Activated naive CD8-positive, alpha-beta T cell treated with anti-CD3 and anti-CD28 coated beads, Interleukin-2, amount 10 ng/mL, durations not matched to agents 7 days and 5 days (primary cell): ENCODE measurements at places on chromosomes 16 and 17. TPM values are rescaled to one million over a fixed set of nuclear protein-coding genes. Genes with fewer than 3 reads are reported as not detected.
A peak's percentile ranks its signal among the peaks of the same experiment; 100 is the strongest.

Gene RAMP2
- total RNA-seq = not detected

Gene CACNG5
- total RNA-seq = not detected

Gene C16orf54
- 84.2 TPM for total RNA-seq

Gene AURKB
- total RNA-seq = 128 TPM

Gene C16orf87
- total RNA-seq = 8.8 TPM

Gene NUTF2
- total RNA-seq = 88.4 TPM

Gene CD300E
- total RNA-seq = not detected

Gene TP53TG3C
- total RNA-seq = not detected

Gene PITPNC1
- total RNA-seq = 100 TPM

GRCh38 chr16:23368469-23368868 is 66.4 kb downstream of the SCNN1B start:
- no peak for DNase-seq

DNA sequence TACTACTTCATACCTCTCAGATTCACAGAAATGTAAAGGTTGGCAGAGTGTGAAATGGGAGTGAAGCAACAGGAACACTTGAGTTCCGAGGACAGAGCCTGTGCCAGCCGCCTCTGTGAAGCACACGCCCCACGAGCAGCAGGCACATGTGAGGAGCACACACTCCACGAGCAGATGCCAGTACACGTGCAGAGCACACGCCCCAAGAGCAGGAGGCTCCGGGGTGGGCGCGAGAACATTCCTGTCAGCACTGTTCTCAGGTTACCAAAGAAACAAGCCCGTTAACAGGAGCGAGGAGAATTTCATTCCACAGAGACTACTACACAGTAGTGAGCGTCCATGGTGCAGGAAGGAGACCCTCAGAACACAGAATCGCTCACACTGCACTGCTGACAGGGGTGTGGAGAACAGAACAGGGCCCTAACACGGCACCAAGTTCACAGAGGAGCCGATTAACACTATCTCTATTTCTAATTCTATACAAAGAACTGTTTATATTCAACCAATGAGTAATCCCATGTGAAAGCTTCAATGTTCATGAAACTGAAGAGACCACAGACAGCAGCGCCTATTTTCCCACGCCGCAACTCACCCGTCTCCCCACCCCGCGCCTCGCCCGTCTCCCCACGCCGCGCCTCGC is 40.1 kb downstream of the KLHDC4 start:
- DNase-seq = no peak

GRCh38 chr17:73318836-73319235 is 7.0 kb upstream of the CDC42EP4 start:
- DNase-seq = no peak

DNA sequence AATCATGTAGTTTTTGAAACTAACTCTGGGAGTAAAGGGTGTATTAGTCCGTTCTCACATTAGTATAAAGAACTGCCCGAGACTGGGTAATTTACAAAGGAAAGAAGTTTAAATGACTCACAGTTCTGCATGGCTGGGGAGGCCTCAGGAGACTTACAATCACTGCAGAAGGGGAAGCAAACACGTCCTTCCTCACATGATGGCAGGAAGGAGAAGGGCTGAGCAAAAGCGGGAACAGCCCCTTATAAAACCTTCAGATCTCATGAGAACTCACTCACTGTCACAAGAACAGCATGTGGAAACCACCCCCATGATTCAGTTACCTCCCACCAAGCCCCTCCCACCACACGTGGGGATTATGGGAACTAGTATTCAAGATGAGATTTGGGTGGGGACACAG is 256.5 kb upstream of the TNRC6C start:
- no peak for DNase-seq

GRCh38 chr17:9272501-9273200 is 251.3 kb downstream of the NTN1 start:
- no peak for DNase-seq

GRCh38 chr17:58394534-58395223 is 22.7 kb downstream of the RNF43 start:
- no peak for DNase-seq

- DNase-seq = no peak
Measured at GRCh38 chr16:85978291-85978775, 79.4 kb downstream of the IRF8 start.

DNA sequence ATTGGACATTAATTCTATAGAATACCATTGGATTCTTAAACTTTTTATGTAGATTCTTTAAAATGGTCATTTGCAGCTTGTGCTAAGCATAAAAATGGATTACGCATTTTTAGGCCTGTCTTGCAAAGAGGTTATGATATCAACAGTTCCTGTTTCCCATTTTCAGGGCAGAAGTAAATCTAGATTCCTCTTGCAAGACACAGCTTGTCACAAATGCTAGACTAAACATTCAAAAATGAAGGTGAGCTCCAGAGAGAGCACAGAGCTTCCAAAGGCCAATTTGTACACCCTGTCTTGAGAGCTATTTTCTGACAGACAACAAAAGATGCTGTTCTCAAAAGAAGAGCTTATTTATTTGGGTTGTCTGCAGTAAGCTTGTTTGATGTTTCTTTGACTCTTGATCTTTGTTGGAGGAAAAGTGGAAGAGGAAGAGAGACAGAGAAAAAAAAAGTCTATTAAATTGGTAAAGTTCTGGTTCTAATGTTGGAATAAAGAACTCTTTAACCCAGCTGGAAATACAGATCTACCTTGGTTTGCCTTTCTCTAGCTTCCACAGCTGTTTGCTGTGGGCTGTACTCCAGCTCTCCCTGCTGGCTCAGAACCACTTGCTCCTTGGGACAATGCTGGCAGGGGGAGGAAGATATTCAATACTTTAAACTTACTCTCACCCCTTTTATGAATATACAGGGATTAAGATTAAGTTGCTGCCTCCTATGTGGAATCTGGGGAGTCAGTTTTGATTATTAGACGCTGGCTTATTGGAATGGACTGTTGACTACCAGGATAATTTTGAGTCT is 651.8 kb downstream of the CDH11 start:
- no peak for DNase-seq

- no peak for DNase-seq
Measured at GRCh38 chr17:1999557-2000251, 25.4 kb downstream of the RTN4RL1 start.

GRCh38 chr16:1863681-1864460 is 8.1 kb downstream of the MEIOB start:
- DNase-seq = no peak

DNA sequence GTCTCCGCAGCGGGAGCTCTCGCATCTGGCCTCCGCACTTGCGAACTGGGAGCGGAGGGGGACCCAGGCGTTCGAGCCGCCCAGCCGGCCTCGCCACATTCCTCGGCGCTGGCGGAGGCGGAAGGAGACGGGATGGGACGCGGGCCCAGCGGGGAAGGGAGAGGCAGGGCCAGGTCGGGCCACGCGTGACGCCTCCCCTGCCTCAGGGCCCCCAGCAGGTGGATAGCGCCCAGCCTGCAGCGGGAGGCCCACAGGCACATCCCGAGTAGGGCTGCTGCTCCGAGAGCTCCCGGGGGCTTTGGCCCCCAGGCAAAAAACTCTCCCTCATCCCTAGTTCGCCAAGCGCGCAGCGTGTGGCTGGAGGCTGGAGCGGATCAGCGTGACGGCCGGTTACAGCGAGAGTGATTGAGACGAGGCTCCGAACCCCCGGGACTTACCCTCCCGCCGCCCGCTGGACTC is 800 bp downstream of the PLEKHH3 start:
- DNase-seq = peak; percentile 64

DNA sequence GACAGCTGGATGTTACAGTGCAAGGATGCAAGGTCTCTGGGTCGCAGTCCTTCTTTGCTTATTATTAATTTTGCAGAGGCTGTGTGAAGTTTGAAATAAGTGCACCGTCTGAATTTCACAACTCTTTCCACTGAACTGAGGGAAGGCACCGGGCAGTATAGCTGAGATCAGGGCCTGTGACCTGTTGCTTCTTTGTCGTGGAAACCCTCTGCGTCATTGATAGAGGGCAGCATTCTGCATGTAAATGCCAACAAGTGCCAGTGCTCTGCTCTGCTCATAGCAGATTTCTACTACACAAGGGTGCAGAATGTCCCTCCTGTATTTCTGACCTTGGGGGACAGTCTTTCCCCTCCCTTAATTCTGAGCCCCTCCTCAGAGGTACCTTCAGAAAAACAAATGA is 26.0 kb downstream of the CD300LF start:
- no peak for DNase-seq

DNA sequence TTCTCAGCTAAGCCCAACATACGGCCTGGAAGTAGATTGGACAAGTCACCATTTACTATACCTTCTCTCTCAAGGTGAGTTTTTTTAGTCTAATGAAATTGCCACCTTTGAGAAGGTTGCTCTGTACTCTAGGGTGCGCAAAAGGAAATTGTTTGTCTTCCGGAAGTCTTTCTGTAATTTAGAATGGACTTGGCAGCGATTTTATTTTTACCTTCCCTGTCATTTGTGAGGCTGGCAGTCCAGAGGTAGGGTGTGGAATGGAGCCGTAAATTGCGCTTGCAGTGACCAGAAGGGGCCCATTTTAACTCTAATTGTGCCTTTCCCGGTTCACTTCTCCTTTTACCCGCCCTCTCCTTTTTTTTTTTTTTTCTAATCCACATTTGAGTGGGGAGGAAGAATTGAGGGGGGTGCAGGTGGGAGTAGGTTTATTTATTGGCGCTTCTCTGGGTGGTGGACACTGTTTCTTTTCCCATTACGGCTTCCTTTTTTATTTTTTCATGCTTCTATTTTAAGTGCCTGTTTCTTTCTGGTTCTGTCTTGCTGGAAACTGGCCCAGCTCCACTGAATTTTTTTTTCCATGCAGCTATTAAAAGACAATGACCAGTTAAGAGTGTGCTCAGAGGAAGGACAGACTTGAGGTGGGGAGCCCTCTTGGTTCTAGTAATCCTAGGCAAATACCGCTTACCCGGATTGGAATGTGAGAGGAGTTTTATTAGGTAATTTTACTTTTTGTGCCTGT is 89.7 kb upstream of the CLEC18A start:
- no peak for DNase-seq

DNA sequence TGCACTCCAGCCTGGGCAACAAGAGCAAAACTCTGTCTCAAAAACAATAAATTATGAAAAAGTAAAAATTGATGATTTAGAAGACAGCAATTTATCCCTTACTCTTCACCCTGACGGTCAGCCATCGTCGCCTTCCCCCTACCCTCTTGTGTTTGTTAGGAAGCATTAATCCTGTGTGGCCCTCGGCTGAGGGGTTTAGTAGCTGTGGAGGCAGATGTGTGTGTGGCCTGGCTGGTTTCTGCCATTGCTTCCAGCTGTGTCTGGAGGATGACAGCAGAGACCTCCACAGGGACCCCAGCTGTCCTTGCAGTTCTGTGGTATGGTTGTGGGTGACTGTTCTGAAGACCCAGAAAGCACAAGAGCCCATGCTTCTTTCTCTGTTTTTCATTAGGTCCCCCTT is 25.9 kb downstream of the DBNDD1 start:
- no peak for DNase-seq

- DNase-seq = no peak
Measured at GRCh38 chr16:58022601-58023371, 2.8 kb upstream of the MMP15 start.

DNA sequence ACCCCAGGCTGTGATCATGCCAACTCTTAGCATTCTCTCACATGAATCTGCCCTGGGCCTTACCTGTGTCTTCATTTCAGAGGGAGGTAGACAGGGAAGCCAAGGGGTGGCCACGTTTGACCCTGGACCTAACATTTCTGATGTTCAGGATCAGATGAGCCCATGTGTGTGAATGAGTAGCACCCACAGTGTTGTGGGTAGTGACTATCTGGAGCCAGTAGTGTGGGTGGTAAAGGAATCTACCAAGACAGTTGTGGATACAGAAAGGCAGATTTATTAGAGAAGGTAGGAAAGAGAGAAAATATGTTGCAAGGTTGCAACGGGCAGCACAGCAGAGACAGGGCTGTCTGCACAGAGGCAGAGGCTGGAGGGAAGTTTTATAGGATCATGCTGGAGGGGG is 60.5 kb downstream of the TK2 start:
- no peak for DNase-seq

DNA sequence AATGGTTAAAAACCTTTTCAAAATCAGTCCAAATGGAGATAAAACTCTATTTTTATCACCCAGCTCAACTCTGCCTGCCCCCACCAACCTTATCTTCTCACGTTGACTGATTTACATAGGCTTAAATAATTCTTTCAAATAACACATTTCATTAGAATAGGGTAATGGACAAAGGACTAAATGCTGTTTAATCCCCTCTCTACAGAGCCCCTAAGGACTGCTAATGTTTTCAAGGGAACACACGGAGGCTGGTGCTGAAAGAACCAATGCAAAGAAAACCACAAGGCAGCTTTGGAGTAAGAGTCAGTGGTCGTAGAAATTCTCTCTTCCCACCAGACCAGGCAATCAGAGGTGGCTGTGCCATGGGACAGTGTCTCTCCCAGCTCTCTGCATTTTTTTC is 445.7 kb upstream of the MAF start:
- DNase-seq = no peak

DNA sequence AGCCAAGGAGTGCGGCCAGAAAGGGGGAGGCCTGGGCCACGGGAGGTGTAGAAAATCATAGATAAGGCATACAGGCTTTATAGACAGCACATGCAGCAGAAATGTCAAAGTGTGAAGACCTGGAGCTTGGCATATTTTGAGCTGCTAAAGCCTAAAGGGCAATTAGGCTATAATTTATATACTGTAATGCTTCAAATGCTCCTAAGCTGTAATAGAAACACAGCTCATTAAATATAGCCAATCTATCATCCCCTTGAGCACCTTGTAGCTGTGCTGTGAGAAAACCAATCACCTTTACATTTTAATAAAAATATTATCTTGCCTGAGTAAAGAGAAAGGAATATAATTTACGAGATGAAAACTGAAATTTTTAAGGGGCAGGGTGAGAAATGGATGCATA is 97.9 kb upstream of the NOG start:
- no peak for DNase-seq

DNA sequence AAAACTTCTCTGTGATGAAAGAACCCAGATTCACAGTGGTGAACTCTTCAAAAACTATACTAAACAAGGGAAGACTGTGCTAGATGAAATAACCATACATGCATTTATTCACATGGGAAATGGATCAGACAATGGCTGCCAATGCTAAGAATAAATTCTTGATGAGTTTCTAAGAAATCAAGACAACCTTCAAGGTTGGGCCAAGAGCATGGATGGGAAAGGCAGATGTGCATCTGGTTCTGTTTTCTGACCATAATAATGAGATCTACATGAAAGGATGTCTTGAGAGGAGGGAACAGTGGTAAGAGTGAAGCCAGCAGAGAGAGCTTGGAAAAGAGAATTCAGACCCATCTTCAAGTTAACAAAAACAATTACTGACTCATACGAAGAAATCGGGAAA is 31.4 kb downstream of the ANKRD11 start:
- no peak for DNase-seq

DNA sequence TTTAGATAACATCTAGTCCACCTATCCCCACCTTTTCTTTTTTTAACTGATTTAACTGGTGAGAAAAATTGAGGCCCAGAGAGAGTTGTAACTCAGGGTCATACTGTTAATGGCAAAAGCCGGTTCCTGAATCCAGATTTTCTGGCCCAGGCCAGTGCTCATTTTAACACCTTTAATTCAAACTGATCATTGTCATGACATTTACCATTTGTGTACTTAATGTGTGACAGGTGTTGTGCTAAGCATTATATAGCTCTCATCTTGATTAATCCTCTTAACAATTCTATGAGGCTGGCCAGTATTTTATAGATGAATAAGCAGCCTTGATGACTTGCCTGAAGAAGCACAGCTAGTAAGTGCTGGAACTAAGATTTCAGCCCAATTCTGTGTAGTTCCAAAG is 14.4 kb downstream of the RHOT1 start:
- DNase-seq = no peak
